ENCODE measurements at places on chromosomes 12 and 14.
A peak's percentile ranks its signal among the peaks of the same experiment; 100 is the strongest.

- no peak for DNase-seq
These were observed 46.2 kb upstream of the RIMBP2 start for GRCh38 chr12:130762319-130762675.

- peak; percentile 14 for DNase-seq
These were observed 1.9 kb upstream of the DYNC1H1 start for GRCh38 chr14:101962503-101962874.

- no peak for DNase-seq
These were observed 20.4 kb downstream of the CCDC88C start for GRCh38 chr14:91396959-91397815.

DNA sequence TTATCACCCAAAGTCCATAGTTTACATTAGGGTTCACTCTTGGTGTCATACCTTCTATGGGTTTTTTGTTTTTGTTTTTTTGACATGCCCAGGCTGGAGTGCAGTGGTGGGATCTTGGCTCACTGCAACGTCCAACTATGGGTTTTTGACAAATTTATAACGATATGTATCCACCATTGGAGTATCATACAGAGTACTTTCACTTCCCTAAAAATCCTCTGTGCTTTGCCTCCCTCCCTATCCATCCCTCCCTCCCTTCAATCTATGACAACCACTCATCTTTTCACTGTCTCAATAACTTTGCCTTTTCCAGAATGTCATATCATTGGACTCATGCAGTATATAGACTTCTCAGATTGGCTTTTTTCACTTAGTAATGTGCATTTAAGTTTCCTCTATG lies 139.0 kb upstream of the CCDC198 start:
- DNase-seq, result no peak

GRCh38 chr12:76952995-76953394 lies 74.2 kb upstream of the CSRP2 start:
- DNase-seq, result no peak

DNA sequence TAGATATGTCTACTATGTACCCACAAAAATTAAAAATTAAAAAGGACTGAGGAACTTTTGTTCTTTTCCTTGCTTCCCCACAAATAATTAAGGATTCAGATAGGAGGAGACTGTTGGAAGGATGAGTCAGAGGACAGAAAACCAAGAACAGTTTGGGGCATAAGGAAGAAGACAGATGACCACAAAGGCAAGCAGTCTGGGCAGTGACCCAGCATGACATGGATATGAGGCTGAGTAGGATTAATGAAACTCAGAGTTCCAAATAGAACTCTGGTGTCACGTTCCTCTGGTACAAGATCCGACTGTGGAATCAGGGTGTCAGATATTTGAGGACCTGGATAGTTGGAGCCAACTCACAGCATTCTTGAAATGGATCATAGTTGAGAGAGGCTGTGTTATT lies 89.3 kb upstream of the SLC38A4 start:
- DNase-seq, result no peak

- DNase-seq, result no peak
These were observed 9.8 kb downstream of the RBP5 start for GRCh38 chr12:7118881-7119280.

GRCh38 chr12:13181375-13182070 lies 15.0 kb upstream of the EMP1 start:
- DNase-seq, result no peak

GRCh38 chr12:91984556-91984955 lies 161.1 kb downstream of the BTG1 start:
- no peak for DNase-seq

DNA sequence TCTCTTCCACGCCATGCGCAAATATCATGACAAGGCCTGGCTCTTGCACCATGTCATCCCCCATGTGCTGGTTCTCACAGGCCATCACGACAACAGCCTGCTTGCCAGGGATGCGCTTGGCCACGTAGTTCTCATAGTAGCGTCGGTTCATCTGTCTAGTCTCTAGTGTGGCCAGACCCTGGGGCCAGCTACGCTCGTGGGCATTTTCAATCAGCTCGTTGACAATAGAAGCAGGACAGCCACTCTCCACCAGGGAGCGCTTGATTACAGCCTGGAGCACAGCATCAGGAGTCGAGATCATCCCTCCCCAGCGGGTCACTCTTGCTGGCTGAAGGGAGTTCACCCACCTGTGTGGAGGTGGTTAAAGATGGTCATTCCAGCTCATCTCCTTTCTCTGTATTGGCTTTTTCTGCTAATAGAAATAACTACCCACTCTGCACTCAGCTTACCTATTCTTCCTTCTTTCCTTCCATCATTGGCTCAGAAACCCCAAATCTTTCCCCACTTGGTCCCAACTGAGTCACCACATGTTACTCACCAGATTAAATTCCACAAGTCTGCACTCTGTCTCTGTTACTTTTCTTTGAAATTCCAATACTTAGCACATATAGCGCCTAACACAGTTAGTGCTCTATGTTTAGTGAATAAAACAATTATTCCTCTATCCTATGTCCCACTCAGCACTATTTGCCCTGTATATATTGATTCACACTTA lies 15.1 kb downstream of the RNF41 start:
- DNase-seq, result no peak

DNA sequence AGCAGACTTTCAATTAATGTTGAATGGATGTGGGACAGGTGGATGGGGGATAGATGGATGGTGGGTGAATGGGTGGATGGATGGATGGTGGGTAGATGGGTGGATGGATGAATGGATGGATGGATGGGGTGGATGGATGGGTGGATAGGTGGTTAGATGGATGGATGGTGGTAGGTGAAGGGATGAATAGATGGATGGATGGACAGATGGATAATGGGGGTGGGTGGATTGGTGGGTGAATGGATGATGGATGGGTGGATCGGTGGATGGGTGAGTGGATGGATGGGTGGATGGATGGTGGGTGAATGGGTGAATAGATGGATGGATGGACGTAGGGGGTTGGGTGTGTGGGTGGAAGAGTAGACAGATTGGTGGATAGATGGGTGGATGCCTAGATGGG lies 14.0 kb upstream of the INF2 start:
- DNase-seq, result no peak

GRCh38 chr12:64256166-64256800 lies 34.2 kb upstream of the KICS2 start:
- DNase-seq, result no peak

DNA sequence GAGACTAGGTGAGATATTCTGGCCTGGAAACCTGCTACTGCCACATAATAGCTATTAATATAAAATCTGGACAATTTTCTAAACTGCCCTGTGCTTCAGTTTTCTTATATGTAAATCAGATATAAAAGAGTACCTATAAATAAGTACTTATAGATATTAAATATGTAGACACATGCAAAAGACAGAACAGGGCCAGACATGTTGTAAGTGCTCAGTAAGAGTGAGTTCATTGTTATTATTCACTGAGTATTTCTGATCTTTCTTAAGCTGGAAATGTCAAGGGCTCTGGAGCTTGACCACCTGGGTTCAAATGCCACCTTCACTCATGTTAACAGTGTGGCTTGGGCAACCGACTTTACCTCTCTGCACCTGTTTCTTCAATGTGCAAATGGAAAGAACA lies 179.8 kb downstream of the GALC start:
- no peak for DNase-seq

- no peak for DNase-seq
These were observed 108.5 kb upstream of the MAX start for GRCh38 chr14:65210822-65211182.

DNA sequence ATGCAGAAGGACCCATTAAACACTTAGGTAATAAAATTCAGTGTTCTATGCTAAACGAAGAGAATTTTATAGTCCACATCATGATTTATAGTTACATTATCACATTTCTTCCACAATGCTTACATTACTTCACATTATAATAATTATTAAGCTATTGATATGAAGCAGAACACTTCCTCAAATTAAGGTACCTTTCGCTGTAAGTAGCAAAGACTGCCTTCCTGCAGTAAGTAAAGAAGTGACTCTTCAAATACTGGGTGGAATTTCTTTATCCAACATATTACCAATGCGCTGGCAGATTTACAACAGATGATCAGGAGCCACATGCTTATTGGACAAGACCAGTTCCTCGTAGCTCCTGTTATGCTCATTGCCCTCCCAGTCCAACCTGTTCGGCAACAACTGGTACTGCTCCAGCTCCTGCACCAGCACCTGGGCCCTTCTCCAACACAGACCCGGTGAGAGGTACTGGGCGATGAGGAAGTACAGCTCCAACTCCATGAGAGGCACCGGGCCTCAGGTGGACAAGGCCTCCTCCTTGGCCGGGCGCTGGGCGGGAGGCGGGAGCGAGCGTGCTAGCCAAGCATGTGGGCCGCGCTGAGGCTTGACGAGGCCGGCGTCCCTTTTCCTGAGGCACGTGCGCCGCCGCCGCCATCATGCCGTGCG lies 210.7 kb upstream of the ATP2B1 start:
- no peak for DNase-seq

- no peak for DNase-seq
These were observed 167.0 kb downstream of the EFCAB11 start for GRCh38 chr14:89787525-89787924.

GRCh38 chr12:68446901-68447796 lies 115.0 kb upstream of the MDM1 start:
- DNase-seq, result no peak

DNA sequence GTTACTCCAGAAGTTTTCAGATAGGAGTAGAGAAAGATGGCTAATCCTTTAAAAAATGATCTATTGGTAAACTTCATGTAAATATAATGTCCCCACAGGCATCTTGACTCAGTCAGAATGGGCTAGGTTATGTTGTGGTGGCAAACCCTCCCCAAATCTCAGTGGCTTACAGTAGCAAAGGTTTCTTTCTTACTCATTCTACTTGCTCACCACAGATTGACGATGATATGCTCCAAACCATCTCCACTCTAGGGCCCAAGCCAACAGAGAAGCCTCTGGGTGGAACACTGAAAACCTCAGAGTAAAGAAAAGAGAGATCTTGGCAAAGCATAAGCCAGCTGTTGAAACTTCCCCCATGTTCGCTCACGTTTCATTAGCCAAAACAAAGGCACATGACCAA lies 146.4 kb downstream of the EMP1 start:
- DNase-seq, result no peak

GRCh38 chr14:22656945-22657731 lies 13.0 kb upstream of the OR6J1 start:
- no peak for DNase-seq

DNA sequence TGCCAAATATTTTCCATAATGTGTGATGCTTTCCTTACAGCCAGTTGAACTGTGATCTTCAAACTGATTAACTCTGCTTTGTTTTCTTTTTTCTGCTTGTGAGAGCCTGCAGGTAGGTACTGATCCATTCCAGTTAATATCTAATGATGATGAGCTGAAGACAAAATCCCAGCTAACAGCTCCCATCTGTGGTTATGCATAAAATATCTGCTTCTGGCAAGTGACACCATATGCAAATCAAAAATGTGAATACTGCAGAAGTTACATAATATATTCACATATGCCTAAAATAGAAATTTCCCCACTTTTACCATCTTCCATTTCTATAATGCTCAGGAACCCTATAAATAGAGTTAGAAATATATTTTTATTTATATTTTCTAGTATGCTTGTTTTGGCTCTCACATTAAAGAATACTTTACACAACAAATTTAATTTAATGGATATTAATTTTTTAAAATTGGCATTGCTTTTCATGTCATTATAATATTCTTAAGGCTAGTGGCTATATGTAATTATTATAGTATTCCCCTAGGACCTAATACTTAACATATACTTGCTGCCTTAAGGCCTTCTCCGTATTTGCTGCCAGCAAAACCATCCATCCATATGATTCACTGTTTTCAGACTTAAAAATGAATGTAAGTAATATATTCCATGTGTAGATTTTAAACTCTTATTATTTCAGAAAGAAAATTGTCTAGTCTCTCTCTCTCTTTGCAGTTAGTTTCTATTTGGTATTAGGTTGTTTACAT lies 83.8 kb downstream of the CCER1 start:
- DNase-seq, result no peak

- DNase-seq, result no peak
These were observed 129.5 kb downstream of the FBXL14 start for GRCh38 chr12:1464925-1465324.

DNA sequence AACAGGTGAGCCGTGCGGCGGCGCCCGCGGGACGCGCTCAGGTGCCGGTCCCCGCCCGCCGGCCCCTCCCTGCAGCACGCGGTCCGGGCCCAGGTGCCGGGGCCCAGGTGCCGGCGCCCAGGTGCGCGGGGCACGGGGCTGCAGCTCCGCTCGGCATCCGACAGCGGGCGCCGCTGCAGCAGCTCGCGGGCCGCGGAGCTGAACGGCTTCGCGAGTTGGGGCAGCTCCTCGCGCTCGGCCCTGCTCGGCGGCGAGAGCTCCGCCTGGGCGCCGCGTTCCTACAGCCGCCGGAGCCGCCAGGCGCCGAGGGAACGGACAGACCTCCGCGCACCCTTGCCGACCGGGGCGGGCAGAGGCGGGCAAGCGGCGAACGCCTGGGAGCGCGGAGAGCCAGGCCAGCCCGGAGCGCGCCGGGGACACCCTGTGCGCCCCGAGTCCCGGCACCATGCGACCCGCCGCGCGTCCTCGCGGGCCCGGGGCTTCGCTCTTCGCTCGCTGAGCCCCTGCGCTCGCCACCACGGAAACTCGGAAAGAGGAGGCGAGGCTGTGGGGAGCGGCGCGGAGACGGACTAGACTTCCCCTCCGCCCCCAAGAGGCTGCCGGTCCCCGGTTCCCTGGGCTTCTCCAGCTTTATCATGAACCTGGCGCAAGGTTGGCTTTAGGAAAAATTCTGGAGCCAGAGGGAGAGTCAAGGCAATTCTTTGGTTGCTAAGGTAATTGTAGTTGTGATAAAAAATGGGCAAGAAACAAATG lies at the start of gene RGS6:
RGS6 (plus strand) TSS at position 201 of the 753 bp plus-strand sequence.
- DNase-seq, result no peak
